ENCODE measurements at places on chromosomes 2 and 18. TPM values are rescaled to one million over a fixed set of nuclear protein-coding genes. Genes with fewer than 3 reads are reported as not detected.

The FOXD4L1 gene
- 1.0 TPM for total RNA-seq

The TLX2 gene
- total RNA-seq = not detected

The RTP5 gene
- total RNA-seq = not detected

The TRIM43 gene
- not detected for total RNA-seq

The CAPN14 gene
- total RNA-seq = 0.33 TPM

The ANKRD30BL gene
- not detected for total RNA-seq

The SLC5A7 gene
- 0.33 TPM for total RNA-seq

The RFTN2 gene
- 4.7 TPM for total RNA-seq

The LCT gene
- total RNA-seq = not detected

The SERPINB2 gene
- not detected for total RNA-seq

The ASAP2 gene
- 23.0 TPM for total RNA-seq

The SPP2 gene
- not detected for total RNA-seq

The SERPINB4 gene
- not detected for total RNA-seq

The GALNT14 gene
- 0.98 TPM for total RNA-seq

The AQP12B gene
- total RNA-seq = not detected

The GPAT2 gene
- 3.5 TPM for total RNA-seq

The SERPINB11 gene
- total RNA-seq = 0.46 TPM

The NEU2 gene
- total RNA-seq = not detected

The AAMP gene
- 124 TPM for total RNA-seq

The ALPG gene
- not detected for total RNA-seq

The CYTIP gene
- 47.1 TPM for total RNA-seq

The MYOM1 gene
- 11.2 TPM for total RNA-seq

The SLC11A1 gene
- 344 TPM for total RNA-seq

The GDF7 gene
- 1.8 TPM for total RNA-seq

The STK39 gene
- 13.7 TPM for total RNA-seq

The EPC2 gene
- total RNA-seq = 31.6 TPM

The LBX2 gene
- 1.3 TPM for total RNA-seq

The C2orf66 gene
- not detected for total RNA-seq

The MOGAT1 gene
- 1.0 TPM for total RNA-seq

The ACKR3 gene
- total RNA-seq = 14.6 TPM

The PRSS56 gene
- not detected for total RNA-seq

The KCNG3 gene
- 10.3 TPM for total RNA-seq

The AOX1 gene
- total RNA-seq = 33.3 TPM

The HAAO gene
- 9.3 TPM for total RNA-seq

The MAP3K19 gene
- total RNA-seq = 3.8 TPM

The HOXD8 gene
- total RNA-seq = 0.78 TPM

The POTEI gene
- total RNA-seq = not detected

The PSD4 gene
- 79.0 TPM for total RNA-seq

The FECH gene
- 11.4 TPM for total RNA-seq

The PPIL3 gene
- 19.0 TPM for total RNA-seq

The RSAD2 gene
- total RNA-seq = 11.3 TPM

The ANKRD62 gene
- not detected for total RNA-seq

The NEU4 gene
- 2.9 TPM for total RNA-seq

The ALK gene
- 0.17 TPM for total RNA-seq

The ADAM23 gene
- 3.5 TPM for total RNA-seq

The NOSTRIN gene
- 97.5 TPM for total RNA-seq

The KCNK3 gene
- total RNA-seq = 3.0 TPM

The GAREM1 gene
- total RNA-seq = 8.1 TPM

The SCN7A gene
- total RNA-seq = 78.9 TPM

The R3HDM1 gene
- total RNA-seq = 9.0 TPM

The DQX1 gene
- total RNA-seq = 0.26 TPM

The SF3B6 gene
- 68.6 TPM for total RNA-seq

All from upper lobe of left lung (tissue), 6 donors.